Activated naive CD8-positive, alpha-beta T cell treated with anti-CD3 and anti-CD28 coated beads, Interleukin-2, amount 50 U/mL, for 16 hours (primary cell): ENCODE measurements at places on chromosomes 11 and 22.

DNA sequence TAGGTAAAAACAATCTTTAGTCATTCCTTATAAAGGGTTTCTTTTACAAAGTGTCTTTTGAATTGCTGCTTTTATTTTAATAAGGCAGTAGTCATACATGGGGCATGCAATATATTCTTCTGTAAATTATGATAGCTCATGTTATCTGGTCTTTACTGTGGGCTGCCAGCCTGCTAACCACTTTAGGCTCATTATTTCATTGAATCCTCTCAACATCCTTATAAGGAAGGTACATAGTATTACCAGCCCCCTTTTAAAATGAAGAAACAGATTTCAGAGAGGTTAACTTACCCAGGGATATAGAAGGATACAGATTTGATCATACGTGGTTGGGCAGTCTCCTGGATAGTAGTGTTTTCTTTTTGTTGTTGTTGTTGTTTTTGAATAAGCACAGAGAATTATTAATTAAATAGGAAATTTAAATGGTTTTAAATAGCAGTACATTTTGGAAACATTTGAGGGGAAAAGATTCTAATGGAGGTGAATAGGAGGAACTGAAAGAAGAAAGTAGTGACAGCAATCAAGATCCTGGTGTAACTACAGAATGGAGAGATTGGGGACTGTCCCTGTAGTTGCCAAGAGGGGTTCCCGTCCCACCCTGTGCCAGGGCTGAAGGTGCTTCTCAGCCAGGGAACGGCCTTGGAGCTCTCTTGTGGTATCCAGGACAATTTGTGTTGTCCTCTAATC is 21.0 kb downstream of the SPECC1L start:
- DNase-seq: no peak

GRCh38 chr11:29361369-29361768 is 655.5 kb downstream of the KCNA4 start:
- no peak for DNase-seq

DNA sequence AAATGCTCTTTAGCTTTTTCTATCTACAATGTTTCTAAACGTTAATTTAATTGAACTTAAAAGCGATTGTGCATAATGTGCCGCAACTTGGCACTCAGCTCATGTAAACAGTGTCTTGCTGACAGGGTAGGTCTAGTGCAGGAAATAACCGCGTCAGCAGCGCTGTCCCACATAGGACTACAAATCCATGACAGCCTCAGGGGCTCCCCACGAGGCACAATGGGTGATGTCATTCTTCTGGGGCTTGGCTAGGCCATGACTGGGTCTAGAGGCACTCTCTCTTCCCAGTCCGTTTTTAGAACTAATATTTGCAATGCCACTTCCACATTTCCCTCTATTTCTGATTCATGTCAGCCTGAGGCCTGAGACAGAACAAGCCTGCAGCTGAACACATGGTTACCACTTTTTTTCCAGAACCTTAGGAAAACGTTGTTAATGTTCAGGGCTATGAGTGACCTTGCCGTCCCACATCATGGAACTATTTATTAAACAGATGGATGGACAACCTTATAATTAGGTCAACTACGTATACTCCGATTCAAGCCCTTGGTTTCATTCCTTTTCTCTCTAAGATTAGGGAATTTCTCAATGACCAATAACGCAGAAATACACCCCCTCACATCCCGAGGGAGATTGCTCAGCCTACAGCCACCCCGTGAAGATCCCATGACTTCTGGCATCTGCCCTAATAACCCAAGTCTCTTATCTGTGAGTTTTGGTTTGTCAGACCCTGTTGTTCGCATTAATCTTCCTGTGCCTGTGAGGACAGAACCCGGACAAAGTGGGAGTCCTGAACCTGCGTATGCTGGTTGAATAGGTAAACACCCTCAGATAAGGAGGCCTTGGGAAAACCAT is 19.4 kb upstream of the SNX32 start:
- no peak for DNase-seq

GRCh38 chr11:116539211-116539610 is 233.6 kb downstream of the BUD13 start:
- DNase-seq: no peak
